Stimulated activated CD4-positive, alpha-beta T cell treated with anti-CD3 and anti-CD28 coated beads, Interleukin-1b, Interleukin-23, amount 100 ng/mL, for 48 hours (primary cell): ENCODE measurements at places on chromosomes 16 and 17.

GRCh38 chr17:38403491-38403890, 24.8 kb upstream of the ARHGAP23 start:
- DNase-seq: no peak

DNA sequence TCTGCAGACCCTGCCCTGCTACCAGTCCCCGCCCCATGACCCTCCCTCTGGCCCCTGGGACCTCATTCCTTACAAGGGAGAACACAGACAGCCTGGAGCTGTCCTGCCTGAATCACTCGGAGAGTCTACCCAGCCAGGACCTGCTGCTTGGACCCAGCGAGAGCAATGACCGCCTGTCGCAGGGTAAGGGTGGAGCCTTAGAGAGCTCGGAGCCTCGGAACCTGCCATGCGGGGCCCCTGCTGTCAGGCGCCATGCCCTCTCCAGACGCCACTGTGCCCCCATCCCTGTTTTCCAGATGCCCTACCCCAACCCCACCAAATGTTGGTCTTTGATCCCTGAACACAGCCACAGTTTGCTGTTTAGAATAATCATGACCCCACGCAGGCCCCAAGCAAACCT, 5.6 kb downstream of the SH2B1 start:
- DNase-seq: no peak

GRCh38 chr16:8561496-8561895, 28.8 kb downstream of the TMEM114 start:
- no peak for DNase-seq

DNA sequence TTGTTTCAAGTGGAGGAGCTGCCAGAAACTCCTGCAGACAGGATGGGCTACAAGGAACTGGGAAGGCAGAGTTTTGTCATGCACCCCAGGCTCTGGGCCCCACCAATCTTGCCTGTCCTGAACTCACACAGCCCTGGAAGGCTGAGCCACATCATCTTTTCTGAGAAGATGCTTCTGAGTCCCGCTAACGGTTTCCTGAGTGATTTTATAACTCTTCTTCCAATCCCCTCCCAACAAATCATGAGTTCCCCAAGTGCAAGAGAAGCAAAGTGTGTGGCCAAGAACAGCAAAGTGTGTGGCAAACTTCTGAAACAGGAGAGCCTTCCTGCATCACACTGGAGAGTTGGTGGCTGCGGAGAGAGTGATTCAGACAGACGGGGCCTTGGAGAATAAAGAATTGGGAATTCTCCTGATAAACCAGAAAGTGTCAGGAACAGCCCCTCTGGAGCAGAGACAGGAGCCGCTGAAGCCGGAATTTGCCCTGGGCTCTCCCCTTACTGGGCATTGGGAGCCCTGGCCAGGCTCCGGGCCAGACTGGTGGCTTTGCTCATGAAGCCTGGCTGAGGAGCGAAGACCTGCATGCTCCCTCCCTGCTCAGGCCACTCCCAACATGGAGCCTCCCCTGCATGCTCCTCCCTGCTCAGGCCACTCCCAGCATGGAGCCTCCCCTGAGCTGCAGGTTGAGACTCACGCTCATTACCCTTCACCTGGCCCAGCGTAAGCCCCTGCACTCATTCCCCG, 47.2 kb downstream of the PITPNM3 start:
- DNase-seq: no peak

DNA sequence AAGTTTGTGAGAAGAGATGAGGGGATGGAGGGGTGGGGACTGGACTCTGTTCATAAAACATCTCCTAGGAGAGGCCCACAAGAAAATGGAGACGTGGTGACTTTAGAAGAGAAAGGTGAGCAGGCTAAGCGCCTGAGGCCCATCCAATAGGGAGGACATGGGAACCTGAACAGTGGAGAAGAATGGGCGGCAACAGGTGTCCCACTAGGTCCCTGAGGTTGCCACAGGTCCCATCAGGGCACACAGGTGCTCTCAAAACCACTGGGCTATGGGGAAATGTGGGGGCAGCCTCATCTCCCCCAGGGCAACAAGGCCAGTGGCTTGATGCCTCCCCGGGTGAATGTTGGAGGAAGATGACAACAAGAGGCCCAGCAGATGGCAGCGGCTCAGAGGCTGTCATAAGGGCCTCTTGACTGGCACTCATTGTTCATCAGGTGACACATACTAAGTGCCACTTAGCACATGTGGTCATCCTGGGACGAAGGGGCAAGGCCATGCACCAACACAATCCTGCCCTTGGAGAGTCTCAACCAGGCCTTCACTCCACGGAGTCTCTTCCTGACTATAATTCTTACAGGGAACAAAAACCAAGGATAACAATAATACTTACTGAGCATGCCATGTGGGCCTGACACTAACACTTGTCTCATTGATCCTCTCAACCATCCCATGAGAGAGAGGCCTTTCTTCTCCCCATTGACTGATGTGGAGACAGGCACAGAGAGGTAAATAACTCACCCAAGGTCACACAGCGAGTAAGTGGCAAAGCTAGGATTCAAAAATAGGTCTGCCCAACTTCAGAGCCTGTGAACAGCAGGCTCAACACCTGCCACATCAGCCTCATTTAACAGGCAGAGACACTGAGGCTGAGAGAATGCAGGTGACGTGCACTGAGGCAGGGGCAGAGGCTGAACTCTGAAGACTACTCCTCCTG, 38.0 kb downstream of the CUEDC1 start:
- peak; percentile 13 for DNase-seq

DNA sequence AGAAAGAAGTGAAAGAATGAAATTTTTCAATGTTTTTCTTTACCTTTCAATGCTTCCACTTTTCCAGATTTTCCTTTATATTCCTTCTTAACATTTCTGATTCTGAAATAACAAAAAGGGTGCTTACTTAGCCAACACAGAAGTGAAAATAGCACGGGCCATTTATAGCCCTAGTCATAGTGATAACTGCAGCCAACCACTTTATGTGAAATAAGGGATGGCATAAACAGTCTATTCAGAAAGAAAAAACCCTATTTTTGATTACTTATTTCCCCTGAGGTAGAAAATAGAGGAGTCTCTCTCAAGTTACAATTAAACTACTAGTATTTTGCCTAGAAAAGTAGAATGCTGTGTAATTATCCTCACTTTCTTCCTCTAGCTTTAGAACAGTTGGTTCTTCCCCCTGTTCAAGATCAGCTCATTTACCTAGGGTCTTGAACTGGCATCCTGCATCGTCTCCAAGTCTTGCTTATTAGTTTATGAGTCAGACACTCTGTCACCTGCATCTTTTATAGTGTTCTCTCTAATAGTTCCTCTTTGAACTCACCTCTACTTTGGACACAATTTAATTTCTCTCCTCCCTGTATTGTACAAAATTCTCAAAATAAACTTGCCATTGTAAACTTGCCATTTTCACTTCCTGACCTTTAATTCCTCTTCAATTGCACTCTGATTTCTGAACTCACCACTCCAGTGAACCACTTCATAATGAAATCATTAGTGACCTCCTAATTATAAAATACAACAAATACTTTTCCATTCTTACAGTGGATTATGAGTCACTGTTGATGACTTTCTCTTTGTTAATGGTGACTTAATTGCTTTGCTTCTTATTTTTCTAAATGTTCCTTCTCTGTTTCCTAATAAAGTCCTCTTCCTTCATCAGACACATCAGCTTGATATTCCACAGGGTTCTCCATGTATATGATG, 23.6 kb downstream of the ABCA6 start:
- no peak for DNase-seq

GRCh38 chr17:44747566-44747965, 11.2 kb upstream of the ADAM11 start:
- DNase-seq: no peak

GRCh38 chr16:28130099-28131088, 66.9 kb upstream of the GSG1L start:
- no peak for DNase-seq

GRCh38 chr17:50505591-50506130, 2.6 kb upstream of the MYCBPAP start:
- DNase-seq: no peak

GRCh38 chr17:49494986-49495841, at the start of gene NGFR:
Gene NGFR, plus strand, starts transcription at chr17:49495293. Its CDS starts 125 bp downstream, at chr17:49495418.
- DNase-seq: peak; percentile 11

DNA sequence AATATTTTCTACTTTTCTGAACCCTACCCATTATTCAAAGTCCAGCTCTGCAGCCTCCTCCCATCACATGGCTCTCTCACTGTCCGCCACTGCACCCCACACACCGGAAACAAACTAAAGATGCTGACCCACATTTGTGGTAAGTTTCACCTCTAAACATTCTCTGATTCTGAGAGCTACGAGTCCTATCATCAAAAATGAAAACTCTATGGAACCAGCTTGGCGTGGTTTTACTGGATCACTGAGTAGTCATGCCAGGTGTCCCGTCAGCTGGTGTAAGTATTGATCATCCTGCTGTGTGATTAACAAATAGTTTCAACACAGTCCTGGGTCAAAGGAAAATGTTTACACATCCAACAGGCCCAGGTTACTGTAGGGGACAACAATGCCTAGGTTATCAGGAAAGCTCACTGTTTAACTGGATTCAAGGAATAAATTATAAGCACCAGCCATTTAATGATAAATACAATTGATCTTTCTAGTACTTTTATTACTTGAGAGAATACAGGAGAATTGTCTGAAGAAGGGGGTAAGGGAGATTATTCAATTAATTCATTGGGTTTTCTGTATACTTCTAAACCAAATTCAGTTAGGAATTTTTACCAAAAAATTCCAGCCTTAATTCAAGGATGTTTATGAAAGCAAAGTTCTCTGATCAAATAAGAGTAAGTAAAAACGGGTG, 33.9 kb downstream of the CYTH1 start:
- peak; percentile 73 for DNase-seq

DNA sequence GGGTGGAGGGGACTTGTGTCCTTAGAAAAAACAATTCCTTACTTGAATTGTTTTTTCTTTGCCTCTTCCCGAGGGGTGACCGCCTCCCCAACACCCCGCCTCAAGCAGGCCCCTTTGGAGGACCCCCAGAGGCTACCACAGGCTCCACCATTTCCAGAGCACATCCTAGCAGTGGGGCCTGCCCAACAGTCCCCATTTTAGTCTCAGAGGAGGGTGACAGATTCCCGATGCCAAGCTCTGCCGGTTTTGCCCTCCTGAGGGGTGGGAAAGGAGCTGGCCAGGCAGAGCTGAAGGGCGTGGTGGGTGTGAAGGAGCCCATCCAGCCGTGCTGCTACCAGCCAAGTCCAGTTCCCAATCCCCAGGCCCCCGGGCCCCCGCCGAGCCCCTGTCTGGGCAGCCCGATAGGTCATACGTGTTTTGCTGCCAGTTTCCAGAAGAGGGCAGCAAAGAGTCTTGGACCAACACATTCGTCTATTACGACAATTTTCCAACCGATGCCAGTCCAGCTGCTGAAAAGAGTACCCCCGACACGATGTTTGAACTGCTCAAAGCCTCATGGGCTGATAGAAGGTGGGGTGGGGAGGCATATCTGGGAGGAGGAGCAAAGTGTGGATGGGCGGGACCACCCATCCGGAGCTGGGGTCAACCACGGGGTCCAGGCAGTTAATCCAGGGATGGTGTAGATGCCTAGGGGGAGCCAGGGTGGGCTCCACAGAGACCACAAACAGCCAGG, 18.8 kb upstream of the GAA start:
- peak; percentile 54 for DNase-seq

GRCh38 chr17:59859444-59860025, 33.2 kb downstream of the TUBD1 start:
- DNase-seq: no peak

DNA sequence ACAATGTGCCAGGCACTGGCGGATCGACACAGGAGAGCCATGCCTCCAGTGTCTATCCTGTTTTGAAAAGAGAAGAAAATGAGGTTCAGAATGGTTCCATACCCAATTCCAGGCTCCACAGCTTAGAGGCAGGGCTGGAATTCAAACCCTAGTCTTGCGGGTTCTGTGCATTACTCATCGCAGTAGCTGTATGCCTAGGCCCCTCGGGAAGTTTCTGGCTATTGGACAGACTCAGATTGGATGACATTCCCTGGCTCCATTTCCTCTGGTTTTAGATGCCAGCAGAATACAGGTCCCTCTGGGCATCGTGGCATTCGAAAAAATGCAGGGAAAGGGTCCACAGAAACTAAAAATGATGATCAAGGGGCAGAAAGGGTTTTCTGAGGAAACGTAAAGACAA, 184.7 kb downstream of the COPRS start:
- no peak for DNase-seq

DNA sequence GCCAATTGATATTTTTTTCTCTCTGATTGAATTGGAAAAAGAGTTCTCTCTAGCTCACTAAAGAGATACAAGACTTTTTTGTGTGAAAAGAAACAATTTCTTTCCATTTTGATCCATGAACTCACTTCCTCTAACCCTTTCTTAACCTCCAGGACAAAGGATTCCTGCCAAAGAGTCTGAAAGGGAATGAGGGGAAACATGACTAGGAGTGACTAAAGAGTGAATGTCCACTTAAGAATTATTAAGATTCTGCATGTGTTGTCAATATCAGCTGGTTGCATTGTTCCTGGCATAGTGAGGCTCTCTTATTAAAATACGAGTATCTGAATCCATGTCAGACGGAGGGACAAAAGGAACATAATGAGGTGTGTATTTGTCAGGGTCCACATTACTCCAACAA, 344.7 kb downstream of the GRIN2A start:
- no peak for DNase-seq

DNA sequence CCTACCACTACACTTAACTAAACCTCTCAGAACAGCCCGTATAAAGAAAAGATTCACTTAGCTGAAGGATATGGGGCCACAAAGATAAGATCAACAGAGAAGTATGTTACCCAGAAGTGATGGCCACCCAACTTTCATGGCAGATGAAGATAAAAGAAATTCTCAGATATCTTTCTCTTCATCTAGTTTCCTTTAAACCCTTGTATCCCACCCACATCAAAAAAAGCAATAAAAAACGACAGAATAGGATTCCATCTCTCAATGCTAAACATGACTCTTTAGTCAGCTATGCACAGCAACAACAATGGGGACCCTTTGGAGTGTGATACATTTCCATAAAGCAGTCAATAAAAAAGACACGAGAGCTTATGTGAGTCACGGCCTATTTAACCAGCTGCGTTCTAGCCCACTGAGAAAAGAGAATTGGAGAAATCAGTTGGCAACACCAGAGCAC, 86.6 kb downstream of the SNX11 start:
- DNase-seq: no peak

DNA sequence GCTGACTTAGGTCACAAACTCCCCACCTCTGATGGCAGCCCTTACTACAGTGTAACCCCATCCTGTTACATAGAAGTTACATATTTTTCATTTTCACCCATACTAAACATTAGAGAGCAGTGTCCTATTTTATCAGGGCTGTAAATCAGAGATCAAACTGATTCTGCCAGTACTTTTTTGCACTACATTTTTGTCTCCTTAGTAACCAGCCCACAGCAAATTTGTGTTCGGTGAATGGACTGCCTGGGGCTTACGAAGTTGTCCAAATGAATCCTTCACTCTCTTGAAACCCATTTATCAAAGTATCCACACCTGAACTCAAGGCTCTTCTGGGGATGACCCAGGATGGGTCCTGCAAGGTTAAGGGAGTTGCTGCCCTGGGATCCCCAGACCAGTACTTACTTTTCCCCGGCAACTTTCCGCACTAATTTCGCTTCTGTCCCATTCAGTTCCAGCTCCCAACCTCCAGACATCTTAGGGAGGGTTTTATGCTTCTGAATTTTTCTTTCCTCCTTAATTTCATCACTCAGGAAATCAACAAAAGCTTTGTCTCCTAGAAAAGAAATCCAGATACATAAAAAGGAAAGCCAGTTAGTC, 1.1 kb downstream of the C1QBP start:
- no peak for DNase-seq
